NCI-H1694 (cell line): ENCODE measurements at places on chromosomes 6 and 20.
A peak's percentile ranks its signal among the peaks of the same experiment; 100 is the strongest.

- DNase-seq, result no peak
Observed at GRCh38 chr6:38391206-38391605, 248.5 kb downstream of the BTBD9 start.

DNA sequence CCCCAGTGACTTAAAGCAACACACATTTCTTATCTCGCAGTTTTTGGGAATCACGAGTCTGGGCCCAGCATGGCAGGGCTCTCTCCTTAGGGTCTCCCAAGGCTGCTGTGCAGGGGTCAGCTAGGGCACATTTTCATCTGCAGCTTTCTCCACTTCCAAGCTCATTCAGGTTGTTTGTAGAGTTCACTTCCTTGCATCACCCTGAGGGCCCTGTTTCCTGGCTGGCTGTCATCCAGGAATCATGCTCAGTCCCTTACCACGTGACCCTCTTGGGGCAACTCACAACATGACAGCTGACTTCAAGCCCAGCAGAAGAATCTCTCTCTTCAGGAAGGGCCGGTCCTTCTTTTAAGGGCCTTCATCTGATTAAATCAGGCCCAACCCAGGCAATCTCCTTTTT, 21.3 kb downstream of the SNAP25 start:
- DNase-seq, result no peak

DNA sequence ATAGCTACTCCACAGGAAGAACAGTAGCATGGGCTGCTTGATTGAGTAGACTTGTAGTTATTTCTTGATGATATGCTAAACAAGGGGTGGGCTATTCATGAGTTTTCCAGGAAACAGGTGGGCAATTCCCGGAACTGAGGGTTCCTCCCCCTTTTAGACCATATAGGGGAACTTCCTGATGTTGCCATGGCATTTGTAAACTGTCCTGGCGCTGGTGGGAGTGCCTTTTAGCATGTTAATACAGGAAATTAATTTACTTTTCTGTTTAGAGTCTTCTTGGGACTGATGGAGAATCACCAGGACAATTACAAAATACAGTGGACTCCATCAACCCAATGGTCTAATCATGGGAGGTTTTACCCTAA, 22.7 kb downstream of the CYP24A1 start:
- DNase-seq, result no peak

GRCh38 chr6:2626401-2626800, 124.3 kb downstream of the MYLK4 start:
- no peak for DNase-seq

- no peak for DNase-seq
Observed at GRCh38 chr6:45532721-45533210, 155.0 kb upstream of the SUPT3H start.

DNA sequence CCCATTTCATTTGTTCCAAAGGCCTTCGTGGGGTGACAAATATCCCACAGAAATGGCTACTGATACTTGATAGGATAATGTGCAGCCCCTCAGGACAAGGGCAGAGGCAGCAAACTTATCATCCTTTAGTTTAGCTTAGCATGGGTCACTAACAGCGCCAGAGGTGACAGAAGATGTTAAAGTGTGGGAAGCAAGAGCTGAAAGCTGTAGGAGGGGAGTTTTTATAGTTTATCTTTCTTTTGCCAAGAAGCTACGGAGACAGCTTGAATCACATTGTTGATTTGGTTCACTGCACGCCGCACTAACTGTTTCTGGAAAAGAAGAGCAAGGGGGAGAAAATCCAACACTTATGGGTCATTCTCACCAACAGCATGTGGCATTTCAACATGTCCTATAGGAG, 773.9 kb upstream of the MMS22L start:
- DNase-seq, result no peak

DNA sequence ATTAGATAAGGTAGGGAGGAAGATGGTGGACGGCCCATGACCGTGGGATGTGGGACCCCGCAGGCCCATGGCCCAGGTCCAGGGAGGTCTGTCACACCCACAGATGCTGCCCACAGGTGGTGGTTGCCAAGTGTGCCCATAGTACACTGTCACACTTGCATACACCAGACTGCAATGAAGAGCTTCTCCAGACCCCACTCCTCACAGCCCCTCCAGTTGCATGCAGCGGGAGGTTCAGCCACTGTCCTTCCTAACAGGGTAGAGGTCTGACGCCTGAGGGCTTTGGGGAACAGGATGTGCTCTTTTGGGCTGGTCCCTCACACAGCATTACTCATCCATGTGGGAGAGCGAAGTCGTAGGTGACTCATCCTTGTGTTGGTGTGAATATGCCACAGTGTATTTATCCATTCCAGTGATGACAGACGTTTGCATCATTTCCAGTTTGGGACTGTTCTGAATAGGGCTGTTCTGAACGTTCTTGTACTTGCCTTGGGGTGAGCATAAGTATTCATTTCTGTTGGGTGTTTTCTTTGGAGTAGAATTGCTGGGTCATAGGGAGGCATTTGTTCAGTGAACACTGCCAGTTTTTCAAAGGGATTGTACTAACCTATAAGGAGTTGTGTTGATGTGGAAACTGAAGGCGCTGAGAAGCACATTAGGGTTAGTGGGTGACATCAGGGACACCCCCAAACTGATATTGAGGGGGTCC, 10.1 kb upstream of the PYGB start:
- peak; percentile 4 for DNase-seq

- no peak for DNase-seq
Observed at GRCh38 chr6:7809346-7809745, 83.4 kb downstream of the BMP6 start.

DNA sequence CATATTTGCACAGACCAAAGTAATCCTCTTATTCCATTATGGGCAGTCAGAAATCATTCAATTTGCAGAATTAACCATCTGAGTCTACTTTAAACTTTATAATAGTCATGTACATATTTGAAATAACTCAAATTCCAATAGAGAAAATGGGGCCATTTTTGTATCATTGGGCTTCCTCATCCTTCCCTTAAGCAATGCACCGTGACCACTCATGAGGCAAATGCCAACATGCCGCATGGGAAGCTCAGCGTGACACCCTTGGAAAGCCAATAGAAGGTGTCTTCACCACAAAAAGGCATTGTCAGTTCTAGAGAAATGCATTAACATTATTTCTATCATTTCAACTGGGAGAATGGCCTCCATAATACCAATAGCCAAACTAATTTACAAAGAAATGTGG, 38.5 kb downstream of the SIM1 start:
- DNase-seq, result no peak

GRCh38 chr6:135230711-135231468, 49.8 kb downstream of the MYB start:
- no peak for DNase-seq

- no peak for DNase-seq
Observed at GRCh38 chr6:70474751-70475150, 61.4 kb downstream of the FAM135A start.

- DNase-seq, result no peak
Observed at GRCh38 chr20:44035924-44036323, 121.3 kb downstream of the TOX2 start.

- no peak for DNase-seq
Observed at GRCh38 chr6:122407712-122408111, 8.3 kb downstream of the HSF2 start.

- no peak for DNase-seq
Observed at GRCh38 chr20:58797371-58798338, 53.0 kb downstream of the GNAS-AS1 start.

GRCh38 chr20:7980332-7981046, 39.1 kb downstream of the TMX4 start:
- no peak for DNase-seq

- DNase-seq, result no peak
Observed at GRCh38 chr20:53405139-53405538, 188.5 kb downstream of the ZNF217 start.

GRCh38 chr6:167576050-167576741, 250.5 kb upstream of the AFDN start:
- DNase-seq, result no peak

DNA sequence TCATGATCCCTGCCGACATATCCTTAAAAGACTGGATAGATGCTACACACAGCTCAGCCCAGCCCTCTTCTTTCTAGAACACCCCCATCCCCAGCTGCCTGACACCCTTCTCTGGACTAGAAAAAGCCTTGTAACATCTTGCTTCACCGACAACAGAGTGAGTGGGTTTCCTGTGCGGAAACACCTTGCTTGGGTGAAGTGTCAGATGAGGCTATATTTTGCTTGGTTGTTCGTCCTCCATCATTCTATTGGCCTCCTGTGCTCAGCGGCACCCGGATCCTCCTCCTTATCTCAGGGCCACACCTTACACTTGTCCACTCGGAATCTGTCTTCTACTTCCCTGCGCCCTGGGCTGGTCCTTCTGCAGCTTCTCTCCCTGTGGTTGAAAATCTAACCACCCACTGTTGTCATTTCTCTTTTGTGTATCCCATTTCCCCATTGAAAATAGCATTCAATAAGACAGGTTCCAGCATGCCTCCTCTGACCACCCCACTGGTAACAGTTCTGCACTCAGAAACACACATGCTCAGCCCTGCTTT, 101.3 kb upstream of the MLN start:
- no peak for DNase-seq

DNA sequence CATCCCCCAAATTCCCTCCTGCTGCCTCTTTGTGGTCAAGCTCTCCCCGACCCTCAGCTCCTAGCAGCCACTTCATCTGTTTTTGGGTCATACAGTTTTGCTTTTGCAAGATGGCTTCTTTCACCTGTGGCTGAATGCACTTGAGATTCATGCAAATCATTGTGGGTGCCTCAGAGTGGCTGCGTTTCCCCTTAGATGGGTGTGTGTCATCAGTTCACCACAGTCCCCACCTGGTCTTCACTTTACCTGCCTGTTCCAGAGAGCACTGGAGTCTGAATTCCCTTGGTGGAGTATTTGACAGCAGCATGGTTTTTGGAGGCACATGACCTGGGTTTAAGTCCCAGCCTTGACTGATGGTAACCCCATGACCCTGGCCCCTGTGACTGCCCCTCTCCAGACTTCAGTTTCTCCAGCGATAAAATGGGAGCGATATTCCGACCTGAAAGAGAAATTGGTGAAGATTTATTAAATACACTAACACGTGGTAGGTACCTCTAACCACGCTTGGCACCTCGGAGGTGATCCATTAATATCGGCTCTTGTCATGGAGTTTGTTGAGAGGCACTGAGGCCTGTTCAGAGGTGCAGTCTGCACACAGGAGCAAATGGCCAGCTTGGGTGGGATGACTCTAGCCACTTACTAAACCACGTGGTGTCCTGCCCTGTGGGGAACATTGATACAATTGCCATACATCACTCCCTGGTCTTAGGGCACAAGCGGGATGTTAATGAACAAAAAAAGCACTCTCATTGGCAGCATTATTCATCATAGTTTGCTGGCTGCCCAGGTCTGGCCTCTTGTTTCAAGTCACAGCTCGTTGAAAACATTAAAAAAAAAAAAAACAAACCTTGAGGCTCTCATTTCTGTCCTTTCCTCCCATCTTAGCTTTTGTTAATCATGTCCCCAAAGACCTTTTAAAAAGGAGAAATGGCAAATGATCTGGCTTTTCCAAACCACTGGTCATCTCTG, 167.2 kb upstream of the KCNG1 start:
- DNase-seq, result no peak

GRCh38 chr20:54131675-54132611, 41.8 kb downstream of the CYP24A1 start:
- no peak for DNase-seq

GRCh38 chr20:2023151-2023550, 29.3 kb upstream of the PDYN start:
- DNase-seq, result no peak

- DNase-seq, result no peak
Observed at GRCh38 chr6:26420688-26421171, 18.7 kb downstream of the BTN3A1 start.
